ENCODE measurements at places on chromosomes 13 and 19.

DNA sequence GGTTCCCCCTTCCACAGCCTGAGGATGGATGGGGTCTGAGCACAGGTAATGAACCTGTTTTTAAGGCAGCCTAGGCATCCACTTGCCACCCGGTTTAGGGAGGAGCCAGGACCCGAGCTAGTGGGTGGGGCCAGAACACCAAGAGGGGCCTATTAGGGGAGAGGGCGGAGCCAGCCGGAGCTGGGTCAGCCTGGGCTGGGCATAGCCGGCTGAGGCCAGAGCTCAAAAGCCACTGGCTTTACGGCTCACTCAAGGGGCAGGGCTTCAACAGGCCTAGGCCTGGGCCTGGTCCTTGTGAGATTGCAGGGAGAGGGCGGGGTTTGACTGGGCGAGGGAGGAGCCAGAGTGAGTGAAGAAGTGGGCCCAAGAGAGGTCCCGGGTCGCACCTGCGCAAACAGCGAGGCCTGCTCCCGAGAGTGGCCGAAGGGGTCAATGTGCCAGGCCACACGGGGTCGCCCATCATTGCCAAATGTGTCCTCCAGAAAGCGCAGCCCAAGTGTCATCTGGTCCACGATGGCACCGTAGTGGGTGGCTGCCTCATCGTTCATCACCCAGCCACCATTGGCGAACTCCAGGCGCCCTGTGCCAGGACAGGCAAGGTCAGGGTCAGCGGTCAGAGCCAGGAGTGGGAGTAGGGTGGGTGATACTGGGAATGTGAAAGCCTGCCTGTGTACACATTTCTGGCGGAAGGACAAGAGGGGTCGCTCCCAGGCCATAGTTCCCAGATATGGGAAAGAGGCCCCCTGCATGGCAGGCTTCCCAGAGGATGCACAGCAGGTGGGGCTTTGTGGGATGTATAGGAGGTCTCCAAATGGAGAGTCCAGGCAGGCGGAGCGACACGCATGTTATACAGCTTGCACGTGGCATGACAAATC is 1.9 kb downstream of the MAN2B1 start:
- no peak for DNase-seq

GRCh38 chr19:38852231-38853044 is 2.7 kb upstream of the HNRNPL start:
- no peak for DNase-seq

DNA sequence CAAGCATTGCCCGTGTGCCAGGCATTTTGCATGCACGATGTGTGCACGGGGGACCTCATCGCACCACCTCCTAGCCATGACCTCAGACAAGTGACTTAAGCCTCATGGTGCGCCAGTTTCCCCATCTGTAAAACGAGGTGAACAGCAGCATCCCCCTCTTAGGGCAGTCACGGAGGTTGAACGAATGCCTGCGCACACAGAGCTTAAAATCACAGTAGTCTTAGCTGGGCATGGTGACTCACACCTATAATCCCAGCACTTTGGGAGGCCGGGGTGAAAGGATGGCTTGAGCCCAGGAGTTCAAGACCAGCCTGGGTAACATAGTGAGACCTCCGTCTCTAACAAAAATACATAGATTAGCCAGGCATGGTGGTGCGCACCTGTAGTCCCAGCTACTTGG is 48.6 kb downstream of the PIN1 start:
- DNase-seq = no peak

GRCh38 chr13:33711436-33711835 is 106.5 kb upstream of the RFC3 start:
- DNase-seq = no peak

- DNase-seq = peak; percentile 10
Observed at GRCh38 chr13:59914556-59914955, 249.2 kb downstream of the DIAPH3 start.

DNA sequence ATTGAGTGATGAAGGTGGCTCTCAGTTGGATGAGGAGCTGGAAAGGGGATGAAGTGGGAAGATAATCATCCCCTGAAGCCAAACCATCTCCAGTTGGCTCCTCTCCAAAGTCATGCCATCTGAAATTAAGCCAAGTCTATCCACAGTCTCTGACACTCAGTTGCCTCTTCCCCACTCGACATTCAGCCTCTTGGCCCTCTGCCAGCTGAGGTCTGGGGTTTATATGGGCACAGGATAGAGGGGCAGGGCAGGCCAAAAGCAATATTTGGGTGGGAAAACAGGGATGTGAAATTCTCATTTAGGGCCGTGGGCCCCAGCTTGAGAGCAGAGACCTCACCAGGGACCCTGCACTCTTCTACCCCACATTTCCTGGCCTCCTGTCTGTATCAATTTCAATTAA is 85.9 kb downstream of the SLITRK1 start:
- no peak for DNase-seq

DNA sequence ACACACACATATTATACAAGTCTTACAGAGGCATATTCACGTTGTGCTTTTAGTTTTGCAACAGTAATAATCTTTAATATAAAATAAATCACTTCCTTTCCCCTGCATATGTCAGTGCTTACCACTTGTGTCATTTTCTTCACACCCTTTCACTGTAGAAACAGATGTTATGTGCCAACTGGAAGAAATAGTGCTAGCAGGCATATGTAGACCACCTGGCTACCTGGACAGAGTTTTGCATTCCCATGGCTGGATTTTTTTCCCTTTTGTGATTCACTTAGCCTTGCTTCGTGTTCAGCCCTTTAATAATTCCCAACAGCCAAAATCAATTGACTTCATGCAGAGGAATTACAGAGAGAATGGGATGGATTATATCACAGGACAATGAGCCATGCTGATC is 399.1 kb upstream of the SPRY2 start:
- DNase-seq = no peak

- DNase-seq = no peak
Observed at GRCh38 chr19:30395283-30395682, 23.1 kb downstream of the ZNF536 start.

DNA sequence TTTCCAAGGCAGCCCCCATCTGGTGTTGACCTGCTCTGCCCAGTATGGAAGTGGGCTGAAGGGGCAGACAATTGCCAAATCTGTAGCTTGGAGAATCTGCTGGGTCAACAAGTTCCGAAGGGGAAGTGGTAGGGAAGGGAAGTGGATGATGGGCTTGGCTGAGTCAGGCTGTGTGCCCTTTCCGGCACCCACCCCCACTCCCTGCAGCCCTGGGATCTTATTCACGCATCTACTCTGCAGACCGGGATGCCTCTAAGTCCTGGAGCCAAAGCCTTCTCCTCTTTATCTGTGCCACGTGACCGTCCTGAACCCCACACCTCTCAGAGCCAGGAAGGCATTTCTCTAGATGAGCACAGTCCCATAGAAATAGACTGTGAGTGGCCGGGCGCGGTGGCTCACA is 7.5 kb upstream of the C5AR2 start:
- DNase-seq = no peak

GRCh38 chr19:679418-680286 is 3.5 kb downstream of the FSTL3 start:
- peak; percentile 20 for DNase-seq

- DNase-seq = no peak
Observed at GRCh38 chr19:1590641-1591397, 1.8 kb downstream of the MBD3 start.

DNA sequence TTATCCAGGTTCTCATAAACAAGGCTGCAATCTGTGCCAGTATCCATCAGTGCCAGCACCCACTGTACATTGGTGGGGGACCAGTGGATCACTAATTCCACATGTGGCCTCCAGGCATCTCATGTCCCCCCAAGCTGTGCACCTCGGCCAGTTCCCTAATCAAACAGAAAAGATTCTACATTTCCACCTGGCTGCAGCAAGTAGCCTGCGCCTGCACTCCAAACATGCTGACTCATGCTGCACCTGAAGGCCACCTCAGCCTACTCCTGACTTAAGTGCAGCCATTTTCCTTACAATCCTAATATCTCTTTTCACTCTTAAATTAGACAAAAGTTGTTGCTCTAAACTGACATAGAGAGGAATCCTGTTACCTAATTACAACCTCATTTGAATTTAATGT is 729.4 kb upstream of the MIR17HG start:
- no peak for DNase-seq

DNA sequence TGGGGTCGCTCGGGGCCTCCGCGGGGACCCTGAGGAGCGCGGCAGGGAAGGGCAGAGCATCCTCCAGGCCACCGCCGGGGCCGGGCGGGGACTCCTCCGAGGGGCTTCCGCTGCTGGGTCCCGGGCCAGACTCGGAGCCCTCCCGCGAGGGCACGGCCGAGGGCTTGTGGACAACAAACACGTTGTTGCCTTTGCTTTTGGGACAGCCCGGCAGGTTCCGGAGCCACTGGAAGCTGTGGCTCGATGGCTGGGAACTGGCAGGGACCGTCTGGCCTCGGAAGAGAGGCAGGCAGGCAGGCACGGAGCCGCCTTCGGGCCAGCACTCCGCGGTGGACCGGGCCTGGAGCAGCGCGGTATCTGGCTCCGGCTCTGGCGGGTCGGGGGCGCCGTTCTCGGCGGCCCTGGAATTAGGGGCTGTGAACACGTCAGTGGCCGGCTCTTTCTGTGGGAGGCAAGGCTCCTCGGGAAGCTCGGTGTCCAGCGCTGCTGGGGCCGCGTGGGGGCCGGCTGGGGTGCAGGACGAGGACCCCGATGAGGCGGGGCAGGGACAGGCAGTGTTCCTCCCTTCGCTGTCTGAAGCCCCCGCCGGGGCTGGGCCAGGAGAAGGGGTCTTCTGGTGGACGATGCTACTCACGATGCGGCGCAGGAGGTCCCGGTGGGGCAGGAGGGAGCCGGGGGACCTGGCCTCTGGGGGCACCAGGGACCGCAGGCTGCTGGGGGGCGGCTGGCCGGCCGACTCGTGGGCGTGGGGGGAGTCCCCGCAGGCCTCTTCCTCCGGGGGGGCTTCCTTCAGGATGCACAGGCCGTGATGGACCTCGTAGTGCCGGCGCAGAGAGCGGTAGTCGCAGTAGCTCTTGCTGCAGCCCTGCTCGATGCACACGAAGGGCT is 27.6 kb downstream of the ZNF541 start:
- DNase-seq = no peak

GRCh38 chr19:13441810-13442512 is 64.3 kb downstream of the CACNA1A start:
- no peak for DNase-seq

- DNase-seq = no peak
Observed at GRCh38 chr19:4429256-4429655, 26.8 kb downstream of the CHAF1A start.

- DNase-seq = peak; percentile 27
Observed at GRCh38 chr13:48571126-48571913, 38.4 kb upstream of the RCBTB2 start.

DNA sequence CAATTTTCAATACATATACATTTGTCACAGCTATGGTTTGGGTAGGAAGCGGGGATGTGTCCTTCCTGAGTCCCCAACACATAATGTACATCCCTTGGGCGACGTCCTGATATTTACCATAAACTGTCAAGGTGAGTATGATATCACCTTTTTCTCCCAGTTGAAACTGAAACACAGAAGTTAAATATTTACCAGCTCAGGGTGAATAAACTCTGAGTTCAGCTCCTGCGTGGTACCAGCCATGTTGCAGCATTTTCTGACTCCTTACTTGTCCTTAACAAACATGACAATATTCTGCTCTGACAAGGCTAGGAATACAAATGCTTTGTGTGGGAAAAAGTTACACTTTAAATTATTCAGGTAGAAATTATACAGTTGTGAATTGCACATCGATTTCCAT is 294.2 kb downstream of the TEX29 start:
- DNase-seq = no peak

GRCh38 chr13:31115616-31116015 is 46.1 kb downstream of the HSPH1 start:
- DNase-seq = no peak

- DNase-seq = no peak
Observed at GRCh38 chr19:33089010-33089409, 8.0 kb downstream of the GPATCH1 start.

GRCh38 chr19:50551715-50552187 is 16.5 kb downstream of the LRRC4B start:
- DNase-seq = no peak

- DNase-seq = no peak
Observed at GRCh38 chr13:107554460-107554859, 660.9 kb downstream of the LIG4 start.

GRCh38 chr19:2612619-2613249 is 89.8 kb downstream of the GNG7 start:
- no peak for DNase-seq

- peak; percentile 94 for DNase-seq
Observed at GRCh38 chr19:54463531-54464043, at the start of gene LENG9. TSS of gene LENG9 (minus strand) at chr19:54463778. CDS start at chr19:54463526, 252 bp downstream.

DNA sequence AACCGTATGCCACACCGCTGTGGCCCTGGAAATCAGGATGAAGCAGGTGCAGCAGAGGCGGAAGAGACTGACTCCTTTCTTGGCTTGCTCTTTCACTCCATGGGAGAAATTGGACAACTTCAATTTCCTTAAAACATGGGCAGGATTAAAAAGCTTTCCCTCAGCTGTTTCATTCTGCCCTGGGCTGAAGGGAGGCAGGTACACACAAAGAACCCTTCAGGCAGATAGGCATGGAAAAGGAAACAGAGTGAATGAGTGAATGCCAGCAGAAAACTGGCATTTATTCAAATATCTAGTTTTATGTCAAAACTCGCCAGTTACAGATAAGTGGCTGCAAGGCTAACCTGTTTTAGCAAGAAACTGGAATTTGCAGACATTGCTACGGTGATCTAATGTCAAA is 71.0 kb upstream of the SLC15A1 start:
- no peak for DNase-seq

DNA sequence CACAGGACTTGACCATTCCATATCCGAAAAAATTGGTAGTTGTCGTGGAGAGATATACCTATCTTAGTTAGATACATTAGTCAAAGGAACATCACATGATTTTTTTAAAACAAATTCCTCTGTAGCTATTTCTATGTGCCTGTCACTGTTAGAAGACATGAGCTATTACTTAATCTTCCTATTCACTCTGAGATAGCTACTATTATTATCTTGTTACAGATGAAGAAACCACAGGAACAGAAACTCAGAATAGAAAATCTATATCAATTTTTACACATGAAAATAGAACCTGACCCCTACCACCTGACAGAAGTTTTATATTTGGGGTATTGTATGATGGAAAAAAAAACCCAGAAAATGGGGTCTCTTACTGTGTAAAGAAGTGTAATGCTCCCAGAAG is 68.9 kb upstream of the TDRD3 start:
- no peak for DNase-seq

DNA sequence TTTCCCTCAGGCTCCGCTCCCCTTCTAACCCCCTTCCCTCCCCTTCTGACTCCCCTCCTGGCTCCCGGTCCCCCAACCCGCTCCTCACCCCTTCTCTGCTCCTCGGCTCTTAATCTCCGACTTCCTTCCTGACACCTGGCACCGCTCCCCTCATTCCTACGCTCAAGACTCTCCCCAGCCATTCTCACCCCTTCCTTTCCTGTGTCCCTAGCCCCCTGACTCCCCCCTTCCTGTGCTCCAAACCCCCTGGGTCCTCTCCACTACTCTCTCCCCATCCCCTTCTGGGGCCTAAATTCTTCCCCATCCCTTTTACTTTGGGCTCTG is 658 bp downstream of the CLPP start:
- no peak for DNase-seq

DNA sequence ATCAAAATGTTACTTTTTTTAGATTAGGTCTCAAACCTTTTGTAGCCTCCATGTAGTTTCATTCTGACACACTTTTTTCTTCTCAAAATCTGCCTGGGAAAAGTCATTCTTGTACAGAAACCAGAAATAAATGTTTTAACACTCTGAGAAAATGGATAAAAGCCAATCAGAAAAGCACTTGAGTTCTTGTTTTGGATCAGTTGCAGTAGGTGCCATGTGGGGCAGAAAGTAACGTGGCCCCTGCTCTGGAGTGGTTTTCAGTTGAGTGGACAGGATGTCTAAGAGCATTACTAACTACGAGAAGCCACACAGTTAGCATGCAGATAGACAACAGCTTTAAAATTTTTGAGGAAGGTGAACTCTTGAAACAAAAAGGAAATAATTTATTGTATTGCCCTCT is 19.1 kb downstream of the GPR183 start:
- DNase-seq = no peak

All from AG09309 (cell line).